PC-9 (cell line): ENCODE measurements at places on chromosomes 1 and 21. TPM values are rescaled to one million over a fixed set of nuclear protein-coding genes. Genes with fewer than 3 reads are reported as not detected.

Gene FCRL1
- total RNA-seq, result not detected in 2 replicates

Gene GJA4
- total RNA-seq, result not detected in 2 replicates

Gene SUSD4
- total RNA-seq, result 2.0 and 3.2 TPM in 2 replicates

Gene CNR2
- not detected in 2 replicates for total RNA-seq

Gene APOBEC4
- not detected in 2 replicates for total RNA-seq

- DNase-seq, result no peak
Observed at GRCh38 chr1:218743861-218744505, 398.8 kb downstream of the TGFB2 start.

DNA sequence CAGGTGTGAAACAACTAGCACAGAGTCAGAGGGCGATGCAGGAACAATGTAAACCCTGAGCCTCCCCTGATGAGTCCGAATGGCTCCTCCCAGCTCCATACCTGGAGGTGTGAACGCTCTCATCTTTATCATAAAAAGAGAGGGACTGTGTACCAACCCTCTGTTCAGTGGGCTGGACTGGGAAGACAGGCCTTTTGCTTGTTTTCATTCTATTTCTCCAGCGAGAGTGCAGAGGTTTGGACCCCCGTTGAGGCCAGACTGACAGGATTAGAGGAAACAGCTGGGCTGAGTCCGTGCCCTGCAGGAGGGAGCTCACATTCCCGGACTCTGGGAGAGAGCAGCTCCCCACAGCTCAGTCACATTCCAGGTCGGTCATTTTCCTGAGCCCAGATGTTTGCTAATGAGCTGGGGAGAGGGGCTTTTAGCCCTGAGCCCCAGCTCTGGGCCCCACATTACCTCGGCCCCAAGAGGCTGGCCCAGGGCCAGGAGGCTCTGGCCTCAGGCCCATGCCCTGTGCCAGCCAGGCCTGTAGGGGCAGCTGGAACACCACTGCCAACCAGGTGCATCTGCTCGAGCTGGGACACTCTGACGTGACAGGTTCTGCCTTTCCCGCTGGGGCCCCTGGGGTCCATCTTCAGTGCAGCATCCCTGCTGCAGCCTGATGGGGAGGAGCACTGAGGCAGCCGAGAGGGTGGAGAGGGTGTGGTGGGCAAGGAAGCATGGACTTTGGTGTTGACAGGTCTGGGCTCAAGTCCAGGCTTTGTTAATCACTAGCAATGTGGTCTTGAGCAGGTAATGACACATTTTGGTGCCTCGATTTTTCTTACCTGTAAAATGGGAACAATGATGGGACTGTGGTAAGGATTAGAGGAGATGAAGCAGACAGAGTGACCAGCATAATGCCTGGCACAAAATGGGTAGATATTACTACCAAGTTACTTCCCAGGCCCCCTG is 3.5 kb upstream of the NBL1 start:
- DNase-seq, result peak; percentile 39

DNA sequence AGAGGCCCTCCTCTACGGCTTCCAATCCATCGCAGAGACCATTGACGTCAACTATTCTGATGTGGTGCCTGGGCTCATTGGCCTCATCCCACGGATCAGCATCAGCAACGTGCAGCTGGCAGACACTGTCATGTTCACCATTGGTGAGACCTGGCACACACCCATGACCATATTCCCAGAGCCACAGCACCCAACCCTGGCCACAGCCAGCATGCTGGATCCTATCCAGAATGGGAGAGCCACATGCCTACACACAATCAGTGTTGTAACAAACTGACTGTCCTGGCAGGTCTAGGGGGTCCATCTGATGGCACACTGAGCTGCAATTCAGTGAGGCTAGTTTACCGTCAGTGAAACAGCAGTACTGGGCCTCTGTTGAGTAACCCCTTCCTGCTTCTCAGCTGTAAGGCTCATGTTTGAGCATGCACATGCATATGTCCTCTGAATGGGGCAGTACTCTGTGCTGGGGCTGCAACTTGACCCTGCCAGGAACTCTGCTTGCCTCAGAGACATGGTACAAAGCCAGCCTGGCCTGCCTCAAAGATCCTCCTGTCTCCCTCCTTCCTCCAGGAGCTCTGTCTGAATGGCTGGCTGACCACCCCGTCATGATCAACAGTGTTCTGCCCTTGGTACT is 10.8 kb downstream of the IPO13 start:
- no peak for DNase-seq

GRCh38 chr1:211549092-211549711 is 29.8 kb downstream of the SLC30A1 start:
- peak; percentile 58 for DNase-seq

Gene GSTM1
- total RNA-seq, result not detected in 2 replicates

GRCh38 chr1:242219298-242219901 is 220.5 kb upstream of the MAP1LC3C start:
- no peak for DNase-seq

DNA sequence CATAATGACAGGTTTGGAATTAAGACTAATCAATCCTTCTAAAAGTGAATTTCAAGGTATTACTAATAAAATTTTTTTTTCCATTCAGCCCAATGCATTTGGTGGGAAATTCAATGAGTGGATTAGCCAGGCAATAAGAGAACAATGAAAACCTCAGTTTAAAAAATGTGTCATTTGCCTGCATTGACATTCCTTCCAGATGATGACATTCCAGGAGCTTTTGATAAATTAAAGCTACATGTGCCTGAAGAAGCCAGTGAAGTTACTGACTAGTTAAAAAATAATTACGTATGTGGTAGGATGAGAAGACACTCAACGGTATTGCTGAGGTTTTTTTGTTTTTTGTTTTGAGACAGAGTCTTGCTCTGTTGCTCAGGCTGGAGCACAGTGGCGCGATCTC is 37.9 kb upstream of the RC3H1 start:
- peak; percentile 49 for DNase-seq

DNA sequence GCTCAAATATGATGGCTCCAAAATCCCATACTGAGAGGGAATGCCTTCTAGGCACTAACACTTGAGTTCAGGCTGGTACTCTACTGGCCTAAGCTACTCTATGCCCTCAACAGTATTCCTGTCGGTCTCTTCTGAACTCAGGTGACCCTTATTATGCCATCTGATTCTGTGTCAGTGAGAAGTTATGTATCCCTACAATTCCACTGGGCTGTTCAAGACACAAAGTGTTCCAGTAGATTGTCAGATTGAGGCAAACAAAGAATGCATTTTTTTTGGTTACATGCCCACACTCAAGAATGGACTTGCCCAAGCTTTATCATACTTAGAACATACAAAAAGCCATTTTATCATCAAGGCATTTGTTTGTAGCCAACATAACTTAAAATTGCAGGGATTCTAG is 553.8 kb upstream of the PRMT6 start:
- DNase-seq, result no peak

Gene MACF1
- total RNA-seq, result 189 and 199 TPM in 2 replicates

DNA sequence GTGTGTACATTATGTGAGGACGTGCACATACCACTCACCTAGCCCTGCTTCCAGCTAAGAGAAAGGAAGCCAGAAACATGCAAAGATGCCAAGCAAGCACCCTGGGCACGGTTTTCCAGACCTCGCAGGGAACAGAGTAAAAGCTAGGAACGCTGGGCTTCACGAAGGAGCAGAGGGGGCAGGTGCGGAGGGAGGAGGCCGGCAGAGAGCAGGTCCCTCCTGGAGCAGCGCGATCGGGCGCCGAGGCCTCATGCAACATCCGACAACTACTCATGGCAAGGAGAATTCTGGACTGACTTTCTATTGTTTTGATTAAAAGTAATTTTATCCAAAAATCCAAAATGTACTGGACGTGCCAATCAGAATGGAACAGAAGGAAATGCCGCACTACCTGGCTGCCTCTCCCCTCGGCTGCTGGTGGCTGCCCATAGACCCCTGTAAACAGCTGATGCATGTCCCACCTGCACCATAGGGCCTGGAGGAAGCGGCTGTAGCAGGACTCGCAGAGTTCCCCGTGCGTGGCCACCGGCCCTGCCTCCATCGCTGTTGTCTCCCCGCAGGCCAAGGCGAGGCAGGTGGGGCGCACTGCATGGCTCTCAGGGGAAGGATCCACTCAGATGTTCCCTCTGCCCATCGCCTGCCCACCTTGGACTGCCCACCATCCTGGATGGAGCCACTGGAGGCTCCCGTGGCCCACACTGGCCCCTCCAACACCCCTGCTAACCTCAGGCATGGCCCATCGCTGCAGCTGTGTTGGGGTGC is 93.5 kb downstream of the WDR4 start:
- DNase-seq, result no peak

DNA sequence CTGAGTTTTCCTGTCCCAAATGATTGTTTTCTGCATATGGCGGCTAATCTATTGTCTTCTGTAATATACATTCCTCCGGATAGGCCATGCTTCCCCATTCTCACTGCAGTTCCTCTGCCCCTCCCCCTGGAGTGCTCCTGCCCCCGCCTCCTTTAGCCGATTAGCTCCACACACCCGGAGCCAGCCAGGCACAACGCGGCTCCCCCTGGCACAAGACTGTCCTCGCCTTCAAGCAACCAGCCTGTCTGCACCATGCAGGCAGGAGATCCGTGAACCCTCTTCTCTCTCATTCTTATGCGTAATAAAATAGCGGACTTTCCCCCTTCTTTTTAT is 18.0 kb downstream of the SERTAD4 start:
- DNase-seq, result no peak

DNA sequence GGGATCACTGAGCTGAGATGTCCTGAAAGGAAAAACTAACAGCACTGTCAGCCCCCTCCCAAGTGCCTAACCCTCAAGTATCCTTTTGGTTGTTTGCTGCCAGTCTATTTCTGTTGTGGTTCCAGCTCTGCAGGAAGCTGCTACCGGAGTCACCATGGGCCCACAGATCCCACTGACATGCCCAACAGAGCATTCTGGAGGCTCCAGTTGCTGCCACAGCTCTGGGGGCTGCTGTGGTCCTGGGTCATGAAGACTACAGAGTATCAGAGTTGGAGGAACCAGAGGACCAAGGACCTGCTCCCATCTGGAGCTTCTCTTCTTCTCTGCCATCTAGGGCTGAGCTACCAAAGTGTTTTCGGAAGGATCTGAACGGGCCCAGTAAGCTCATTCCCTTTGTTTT is 910 bp downstream of the LCE3A start:
- no peak for DNase-seq

Gene GREM2
- not detected in 2 replicates for total RNA-seq

DNA sequence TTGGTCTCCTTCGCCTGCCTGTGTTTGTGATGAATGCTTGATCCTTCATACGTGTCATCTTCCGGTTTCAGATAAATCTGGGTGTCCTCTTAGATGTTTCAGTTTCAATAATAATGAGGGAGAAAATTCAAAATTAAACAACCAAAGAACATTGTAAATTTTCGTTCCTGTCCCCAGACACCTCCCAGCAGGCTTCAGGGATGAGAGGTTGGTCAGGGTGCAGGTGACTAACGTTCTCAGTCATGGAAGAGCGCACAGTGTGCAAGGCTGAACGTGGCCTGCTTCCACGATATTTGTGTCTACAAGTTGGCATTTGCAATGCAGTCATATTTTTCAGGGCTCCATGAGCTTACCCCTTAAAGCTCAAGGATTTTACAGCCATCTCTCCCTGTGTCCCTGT is 147.1 kb upstream of the ARHGEF16 start:
- DNase-seq, result no peak

GRCh38 chr1:228000836-228001563 is 5.8 kb upstream of the WNT3A start:
- no peak for DNase-seq

DNA sequence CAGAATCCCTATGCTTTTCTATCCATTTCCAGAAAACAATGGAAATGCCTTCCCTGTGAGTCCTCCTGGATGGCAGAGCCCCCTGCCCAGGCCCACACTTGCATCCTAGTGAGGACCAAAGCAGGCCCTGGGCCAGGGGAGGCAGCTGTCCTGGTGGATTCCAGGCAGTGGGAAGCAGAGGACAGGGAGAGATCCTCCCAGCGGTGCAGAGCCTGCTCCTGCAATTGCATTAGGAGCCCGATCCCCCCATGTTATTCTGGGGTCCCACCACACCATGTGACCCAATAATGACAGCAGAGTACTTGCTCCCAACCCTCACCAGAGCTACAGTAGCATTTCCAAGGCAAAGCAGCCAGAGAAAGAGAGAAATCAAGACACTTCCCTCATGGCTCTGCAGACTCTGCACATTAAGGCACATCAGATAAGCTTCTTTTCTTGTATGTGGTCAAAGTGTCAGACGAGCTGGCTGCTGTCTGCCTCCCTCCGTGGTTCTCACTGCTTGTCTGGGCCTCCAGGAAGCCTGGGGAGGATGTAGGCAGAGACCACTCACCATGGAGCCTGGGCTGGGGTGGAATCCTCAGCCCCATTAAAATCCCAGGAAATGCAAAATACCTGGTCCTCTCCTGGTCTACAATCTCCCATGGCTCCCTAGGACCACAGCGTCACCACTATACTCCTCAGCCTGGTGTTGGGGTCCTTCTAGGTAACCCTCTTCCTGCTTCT is 54.9 kb upstream of the RUNX3 start:
- DNase-seq, result no peak

Gene PTGS2
- total RNA-seq, result 0.63 and 2.3 TPM in 2 replicates

DNA sequence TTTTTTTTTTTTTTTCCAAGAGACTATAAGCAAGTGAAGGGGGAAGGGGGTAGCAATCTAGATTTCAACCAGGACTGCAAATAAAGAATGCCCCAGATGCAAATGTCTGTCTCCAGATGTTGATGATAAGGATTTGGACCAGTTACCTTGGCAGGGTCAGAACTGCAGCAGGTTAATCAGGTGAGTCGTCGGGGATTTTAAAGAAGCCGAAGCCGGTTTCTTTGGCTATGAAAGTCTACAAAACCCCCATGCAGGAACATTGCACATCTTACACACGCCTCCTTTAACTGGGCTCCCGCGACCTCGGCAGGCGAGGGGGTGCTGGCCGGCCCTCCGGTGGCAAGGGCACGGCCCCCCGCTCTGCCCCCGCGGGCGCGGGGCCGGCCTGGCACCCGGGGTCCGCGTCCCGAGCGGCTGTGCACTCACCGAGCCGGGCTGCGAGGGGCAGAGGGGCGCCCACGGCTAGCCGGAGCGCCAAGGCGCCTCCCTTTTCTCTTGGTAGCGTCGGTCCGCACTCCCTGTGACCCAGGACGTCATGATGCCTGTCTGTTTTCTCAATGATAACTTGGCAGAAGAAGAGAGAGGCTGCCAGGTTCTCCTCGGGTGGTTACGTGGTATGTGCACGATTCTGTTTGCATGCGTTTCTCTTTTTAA is 366.3 kb upstream of the ESRRG start:
- no peak for DNase-seq

Gene CSF3R
- not detected in 2 replicates for total RNA-seq

Gene TNFRSF4
- total RNA-seq, result 0.20 and 0.38 TPM in 2 replicates

Gene LCE1F
- total RNA-seq, result not detected in 2 replicates

DNA sequence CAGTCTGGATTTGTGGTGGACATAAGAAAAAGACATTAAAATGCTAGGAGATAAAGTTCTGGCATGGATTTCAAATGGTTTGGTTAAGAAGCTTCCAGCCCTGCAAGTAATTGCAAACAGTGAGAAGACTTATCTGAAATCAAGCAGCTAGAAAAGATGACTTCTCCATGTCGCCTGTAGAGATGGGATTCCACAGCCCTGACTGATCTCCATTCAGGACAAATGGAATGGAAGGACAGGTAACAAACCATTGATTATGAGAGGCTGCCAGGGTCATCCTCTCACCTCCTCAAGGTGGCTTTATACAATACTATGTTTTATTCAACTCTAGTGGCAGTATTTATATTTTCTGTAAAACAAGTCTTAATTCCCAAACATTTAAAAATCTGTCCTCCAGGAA is 237.9 kb downstream of the HLX start:
- no peak for DNase-seq

- DNase-seq, result no peak
Observed at GRCh38 chr1:209844695-209845407, 17.1 kb downstream of the UTP25 start.

GRCh38 chr1:206992790-206993189 is 22.5 kb upstream of the FCAMR start:
- no peak for DNase-seq
